Left ventricle myocardium superior (tissue), 1 donor: ENCODE measurements at places on chromosomes 2 and 18.

GRCh38 chr2:119028327-119029174, 86.6 kb downstream of the MARCO start:
- DNase-seq, result no peak

DNA sequence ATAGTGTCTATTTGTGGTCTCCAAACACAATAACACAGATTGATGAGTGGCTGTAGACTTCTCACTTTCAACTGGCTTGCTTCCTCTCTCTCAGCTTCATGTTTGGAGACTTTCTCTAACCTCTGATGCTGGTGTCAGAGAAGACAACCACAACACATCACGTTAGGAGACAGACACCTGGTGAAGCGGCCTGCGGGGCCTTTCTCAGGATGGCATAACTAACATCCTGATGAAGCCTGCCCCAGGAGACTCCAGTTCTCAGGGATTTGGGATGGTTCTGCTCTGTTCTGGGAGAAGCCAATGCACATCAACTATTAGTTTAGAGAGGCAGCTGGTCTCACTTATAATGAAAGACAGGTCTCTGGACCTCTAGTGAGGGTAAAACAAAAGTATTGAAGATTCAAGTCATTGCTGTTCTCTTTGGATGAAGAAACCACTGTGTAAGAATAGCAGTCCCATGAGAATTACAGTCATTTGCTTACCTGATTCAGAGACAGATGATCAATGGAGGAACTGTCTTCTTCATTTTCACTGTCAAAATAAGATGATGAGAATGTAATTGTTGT, 2.0 kb downstream of the IL1A start:
- no peak for DNase-seq

- DNase-seq, result no peak
Measured at GRCh38 chr2:133817680-133818566, 249.7 kb upstream of the NCKAP5 start.

DNA sequence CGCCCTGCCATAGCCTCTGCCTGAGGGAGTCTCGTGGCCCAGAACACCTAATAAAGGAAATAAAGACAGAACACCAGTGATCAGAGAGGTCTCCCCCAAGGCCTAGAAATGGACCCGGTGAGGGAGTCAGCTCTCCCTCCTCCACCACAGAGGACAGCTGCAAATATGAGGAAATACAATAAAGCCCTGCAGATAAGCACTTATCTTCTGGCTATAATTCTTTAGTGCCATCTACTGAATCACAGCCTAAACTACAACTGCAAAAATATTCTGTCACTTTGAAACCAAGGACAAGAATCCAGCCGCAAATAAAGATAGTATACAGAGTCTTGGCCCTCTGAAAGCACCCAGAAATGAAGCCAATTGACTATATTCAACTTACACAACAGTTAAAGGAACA, 42.4 kb upstream of the TACR1 start:
- DNase-seq, result no peak

DNA sequence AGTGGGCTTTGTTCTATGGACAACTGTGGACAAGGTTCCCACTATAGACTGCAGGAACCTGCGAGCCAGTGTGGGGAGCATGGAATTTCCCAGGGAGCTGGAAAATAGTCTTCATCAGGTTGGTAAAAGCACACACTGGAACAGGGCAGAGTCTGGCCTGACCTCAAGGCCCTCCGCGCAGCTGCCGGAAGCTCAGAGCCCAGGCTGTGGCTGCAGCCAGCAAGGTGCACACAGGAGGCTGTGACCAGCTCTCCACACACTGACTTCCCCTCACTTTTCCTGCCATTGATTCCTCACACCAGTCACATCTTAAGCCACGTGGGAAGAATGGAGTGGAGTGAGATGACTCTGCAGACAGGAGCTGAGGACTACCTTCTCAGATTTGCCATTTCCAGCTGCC, 19.1 kb downstream of the MAL start:
- DNase-seq, result no peak

GRCh38 chr2:28601616-28602015, 105.8 kb downstream of the PLB1 start:
- no peak for DNase-seq

DNA sequence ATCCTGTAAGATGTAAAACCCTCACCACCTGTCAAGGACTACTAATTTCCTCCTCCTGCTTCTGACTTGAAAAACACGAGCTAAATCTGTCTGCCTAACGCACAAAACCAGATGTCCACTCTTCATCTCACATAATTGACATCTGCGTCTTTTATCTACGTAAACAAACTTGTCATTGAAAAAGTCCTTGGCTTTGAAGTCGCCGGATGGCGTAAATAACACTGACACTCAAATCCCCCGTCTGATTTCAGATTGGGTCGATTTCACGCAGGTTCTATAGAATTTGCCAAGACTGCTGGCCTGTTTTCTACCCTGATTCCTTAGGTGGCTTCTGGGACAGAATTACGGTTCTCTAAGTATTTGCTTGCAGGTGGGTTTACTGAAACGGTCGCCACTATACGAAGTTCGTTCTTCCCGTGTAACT, 539 bp upstream of the MOB4 start:
- no peak for DNase-seq

DNA sequence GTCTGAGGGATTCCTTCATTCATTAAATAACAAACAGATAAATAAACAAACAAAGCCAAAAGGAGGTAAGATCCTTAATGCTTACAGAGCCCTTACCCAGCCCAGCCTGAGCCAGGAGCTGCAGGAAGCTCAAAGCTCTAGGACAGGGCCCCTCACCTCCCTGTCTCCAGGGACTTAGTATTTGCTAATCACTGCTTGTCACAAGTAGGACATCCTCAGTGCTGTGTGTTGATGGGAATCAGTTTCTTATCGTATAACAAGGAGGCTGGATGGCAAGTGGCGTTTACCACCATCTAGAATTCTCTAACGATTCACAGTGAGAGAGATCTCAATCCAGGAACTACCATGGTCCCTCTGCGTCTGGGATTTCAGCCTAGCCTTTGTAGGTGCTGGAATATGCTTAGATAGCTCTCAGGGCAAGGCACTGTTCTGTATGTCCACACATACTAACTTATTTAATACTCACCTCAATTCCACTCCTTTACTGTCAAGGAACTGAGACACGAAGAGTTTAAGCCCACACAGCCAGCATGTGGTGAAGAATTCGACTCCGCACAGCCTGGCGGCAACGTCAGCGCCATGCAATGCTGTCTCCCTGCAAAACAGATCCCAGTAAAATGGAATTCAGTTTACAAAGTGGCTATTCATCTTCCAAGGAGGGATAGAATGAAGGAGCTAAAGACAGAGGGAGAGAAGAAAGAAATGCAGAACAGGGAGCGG, 164.8 kb downstream of the MYCN start:
- DNase-seq, result no peak

DNA sequence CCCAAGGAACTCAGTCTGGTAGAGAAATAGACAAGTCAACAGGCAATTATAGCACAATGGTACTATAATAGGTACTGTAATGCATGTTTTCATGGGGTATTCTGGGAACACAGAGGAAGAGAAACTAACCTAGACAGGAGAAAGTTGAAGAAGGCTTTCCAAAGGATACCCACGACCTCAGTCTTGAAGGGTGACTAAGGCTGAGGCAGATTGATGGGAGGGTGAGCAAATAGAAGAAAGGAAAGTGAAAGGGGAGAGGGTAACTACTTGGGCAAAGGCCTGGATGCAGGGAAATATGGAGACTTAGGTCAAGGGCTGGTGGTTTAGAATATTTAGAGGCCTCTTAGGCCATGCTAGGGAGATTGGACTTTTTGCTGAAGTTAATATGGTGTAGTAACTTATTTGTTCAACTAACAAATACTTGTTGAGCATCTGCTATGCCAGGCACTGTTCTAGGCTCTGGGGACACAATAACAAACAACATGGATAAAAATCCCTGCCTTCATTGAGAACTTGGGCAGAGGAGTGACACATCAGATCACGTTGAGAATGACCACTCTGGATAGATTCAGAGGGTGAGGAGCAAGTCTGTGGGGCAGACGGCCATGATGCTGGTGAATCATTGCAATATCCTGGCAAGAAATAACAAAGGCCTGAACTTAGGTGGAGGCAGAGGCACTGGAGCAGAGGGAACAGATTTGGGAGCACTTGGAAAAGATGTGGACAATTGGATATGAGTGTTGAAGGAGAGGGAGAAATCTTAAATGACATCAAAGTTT, 56.4 kb downstream of the PLB1 start:
- DNase-seq, result no peak

DNA sequence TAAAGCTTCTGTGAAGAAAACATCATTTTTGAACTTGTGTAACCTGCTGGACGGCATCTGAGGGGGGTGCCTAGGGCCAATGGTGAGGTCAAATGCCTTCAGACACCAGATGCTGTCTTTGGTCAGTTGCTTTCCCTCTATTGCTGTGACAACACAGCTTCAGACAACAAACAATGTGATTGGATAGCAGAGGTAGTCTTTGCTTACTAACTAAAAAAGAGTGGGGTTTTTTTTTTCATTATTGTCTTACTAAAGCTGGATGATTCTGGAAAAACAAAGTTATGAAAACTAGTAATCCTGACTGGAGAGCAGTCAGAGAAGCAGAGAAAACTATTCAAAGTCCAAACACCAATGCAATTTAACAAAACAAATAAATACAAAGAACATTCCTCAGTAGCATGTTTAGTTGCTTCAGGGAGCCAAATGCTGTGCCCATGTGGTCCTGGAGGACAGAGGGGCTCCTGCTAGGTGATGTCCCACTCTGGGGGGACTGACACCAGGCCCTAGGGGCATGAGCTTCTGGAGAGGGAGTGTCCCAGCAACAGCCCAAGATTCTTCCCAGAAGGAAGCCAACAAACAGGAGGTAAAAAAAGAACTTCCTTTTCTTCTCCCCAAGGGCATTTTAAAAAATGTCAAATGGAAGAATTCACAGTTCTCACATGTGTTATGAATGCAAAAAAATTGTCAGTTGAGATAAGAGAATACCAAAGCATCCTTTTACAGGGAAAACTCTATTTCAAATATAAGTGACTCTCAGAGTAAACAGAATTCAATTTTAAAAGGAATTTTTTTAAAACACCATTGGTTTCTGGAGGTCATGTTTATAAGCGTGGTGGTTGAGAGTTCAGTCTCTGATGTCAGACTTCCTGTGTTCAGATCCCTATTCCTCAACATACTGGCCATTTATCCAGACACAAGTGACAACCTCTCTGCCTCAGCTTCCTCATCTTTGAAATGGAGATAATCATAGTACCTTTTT, 181.1 kb upstream of the PGAP1 start:
- DNase-seq, result peak; percentile 55

DNA sequence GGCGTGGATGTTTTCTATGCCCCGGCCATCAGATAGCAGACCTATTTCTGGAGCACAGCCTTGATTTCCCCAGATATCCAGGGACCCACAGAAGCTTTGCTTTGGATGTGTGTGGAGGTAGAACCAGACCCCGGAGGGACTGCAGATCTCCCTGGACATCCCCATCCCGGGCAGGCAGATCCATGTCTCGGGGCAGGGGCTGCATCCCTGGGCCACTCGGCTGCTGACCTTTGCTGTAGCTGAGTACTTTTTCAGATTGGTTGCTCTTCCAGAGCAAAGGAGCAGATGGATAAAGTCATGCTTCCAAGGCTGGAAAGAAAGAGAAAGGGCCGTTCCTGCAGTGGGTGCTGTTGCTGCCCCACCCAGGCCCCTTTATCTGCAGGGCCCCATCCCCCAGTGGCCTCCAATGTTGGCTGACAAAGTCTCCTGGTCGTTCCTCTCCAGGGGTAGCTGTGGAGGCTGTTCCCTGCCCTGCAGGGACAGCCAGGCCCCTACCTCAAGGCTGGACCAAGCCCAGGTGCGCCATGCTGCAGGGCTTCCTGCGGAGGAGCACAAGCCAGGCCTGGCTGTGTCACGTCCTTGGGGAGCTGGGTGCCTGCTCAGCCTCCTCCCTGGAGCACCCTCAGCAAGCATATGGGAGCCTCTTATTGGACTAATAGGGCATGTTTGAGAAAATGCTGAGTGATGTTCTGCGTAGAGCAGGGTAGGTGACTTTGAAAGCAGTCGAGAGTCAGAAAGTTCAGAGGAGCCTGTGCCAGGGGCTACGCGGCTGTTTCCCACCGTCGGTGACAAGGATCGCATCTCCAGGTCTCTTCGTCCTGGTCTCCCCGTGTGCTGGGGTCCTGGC, 68.4 kb downstream of the TPO start:
- no peak for DNase-seq

DNA sequence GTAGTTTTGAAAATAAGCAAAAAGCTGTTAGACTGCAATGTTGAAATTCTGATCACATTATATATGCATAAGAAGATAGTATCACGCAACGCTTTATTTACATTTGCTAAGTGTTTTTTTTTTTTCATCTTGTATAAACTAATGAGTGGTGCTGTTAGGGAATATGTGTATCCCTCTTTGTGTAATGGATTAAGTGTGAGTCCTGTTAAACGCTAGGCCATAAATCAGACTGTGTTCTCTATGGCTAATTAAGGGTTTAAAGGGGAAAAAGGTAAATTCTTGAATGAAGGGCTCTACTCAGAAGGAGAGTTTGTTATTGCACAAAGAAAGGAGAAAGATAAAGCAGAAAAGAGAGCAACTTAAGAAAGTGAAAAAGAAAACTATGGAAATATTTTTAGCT, 4.8 kb upstream of the ASXL3 start:
- no peak for DNase-seq

GRCh38 chr2:80715433-80715832, 410.9 kb upstream of the LRRTM1 start:
- no peak for DNase-seq

GRCh38 chr2:156399950-156400705, 36.1 kb upstream of the GPD2 start:
- DNase-seq, result peak; percentile 90

DNA sequence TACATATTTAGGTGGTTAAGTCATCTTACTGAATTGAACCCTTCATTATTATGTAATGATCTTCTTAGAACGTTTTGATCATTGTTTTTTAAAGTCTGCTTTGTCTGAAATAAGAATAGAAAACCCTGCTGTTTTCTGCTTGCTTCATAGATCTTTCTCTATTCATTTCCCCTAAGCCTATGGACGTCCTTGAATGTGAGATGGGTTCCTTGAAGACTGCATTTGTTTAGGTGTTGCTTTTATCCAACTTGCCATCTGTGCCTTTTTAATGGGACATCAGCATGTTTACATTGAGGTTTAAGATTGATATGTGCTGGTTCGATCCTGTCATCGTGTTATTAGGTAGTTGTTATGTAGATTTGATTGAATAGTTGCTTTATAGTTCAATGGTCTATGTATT, 95.4 kb downstream of the SNTG2 start:
- no peak for DNase-seq

DNA sequence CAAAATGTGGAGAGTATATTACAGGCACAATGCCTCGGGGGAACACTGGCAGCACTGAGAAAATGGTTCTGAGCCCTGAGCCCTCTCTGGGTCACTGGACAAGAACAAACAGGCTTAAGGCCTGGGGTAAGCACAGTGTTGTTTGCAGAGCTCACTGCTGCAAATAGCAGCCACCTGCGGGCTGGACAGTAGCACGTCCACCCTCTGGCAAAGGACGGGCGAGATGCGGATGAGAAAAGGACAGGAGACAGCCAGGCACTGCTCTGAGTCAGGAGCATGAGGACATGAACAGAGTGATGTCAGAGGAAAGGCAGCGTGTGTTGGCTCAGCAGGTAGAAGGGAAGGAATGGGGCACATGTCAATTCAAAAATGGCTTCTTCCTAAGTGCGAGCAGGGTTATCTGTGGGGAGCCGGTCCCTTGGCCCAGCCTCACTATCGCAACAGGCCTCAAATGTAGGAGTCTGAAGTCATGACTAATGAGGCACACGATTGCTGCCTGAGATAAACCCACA, 25.9 kb upstream of the NEB start:
- no peak for DNase-seq
